Glomerular endothelial cell (primary cell): ENCODE measurements at places on chromosomes 16 and 17. TPM values are rescaled to one million over a fixed set of nuclear protein-coding genes. Genes with fewer than 3 reads are reported as not detected.

Gene KRT28
- not detected in 2 replicates for total RNA-seq

DNA sequence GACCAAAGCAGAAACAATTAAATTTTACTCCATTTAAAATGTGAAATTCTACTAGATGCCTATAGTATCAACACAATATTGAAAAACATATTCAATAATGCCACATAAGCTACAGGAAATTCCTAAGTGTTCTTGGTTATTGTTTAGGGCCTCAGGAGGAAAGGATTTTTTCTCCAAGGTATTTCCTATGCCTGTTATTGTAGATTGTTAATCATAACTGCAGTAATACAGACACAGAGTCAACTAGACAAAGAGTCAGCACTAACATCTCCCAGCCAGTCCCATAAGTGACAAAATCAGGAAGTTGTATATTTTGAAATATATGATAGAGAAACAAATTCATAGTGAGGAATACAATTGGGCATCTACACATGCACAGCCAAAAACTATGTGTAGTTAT lies 782.7 kb upstream of the KIF2B start:
- DNase-seq = peak; percentile 29

Gene PITPNM3
- 0.15 and 0.82 TPM in 2 replicates for total RNA-seq

Gene C1QTNF1
- total RNA-seq = 5.5 and 7.3 TPM in 2 replicates

DNA sequence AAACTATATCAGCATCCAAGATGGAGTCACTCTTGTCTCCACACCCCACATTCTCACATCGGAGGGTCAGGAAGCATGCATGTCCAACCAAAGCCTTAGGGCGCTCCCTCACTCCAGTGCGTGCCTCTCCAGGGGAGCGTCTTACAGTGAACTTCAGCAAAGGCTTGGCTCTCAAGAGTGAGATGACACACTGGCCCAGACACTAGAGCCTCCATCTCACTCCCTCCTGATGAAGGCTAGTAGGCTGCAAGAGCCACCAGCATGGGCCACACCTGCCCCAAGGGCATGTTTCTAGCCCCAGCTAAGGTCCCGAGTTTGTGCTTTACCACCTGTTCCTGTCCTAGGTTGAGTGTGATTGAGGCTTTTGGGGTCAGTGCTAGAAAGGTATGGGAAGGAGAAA lies 40.5 kb downstream of the BEAN1 start:
- no peak for DNase-seq

DNA sequence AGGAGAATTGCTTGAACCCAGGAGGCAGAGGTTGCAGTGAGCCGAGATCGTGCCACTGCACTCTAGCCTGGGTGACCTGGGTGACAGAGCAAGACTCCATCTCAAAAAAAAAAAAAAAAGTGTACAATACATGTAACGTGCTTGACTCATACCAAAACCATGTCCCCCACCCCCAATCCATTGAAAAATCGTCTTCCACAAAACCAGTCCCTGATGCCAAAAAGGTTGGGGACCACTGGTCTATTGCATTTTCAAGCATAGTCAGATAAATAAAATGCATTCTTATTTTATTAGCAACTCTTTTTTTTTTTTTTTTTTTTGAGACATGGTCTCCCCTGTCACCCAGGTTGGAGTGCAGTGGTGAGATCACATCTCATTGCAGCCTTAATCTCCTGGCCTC lies 52.1 kb downstream of the COPRS start:
- no peak for DNase-seq
